Ascending aorta (tissue), 2 donors: ENCODE measurements at places on chromosomes 13 and 19.

DNA sequence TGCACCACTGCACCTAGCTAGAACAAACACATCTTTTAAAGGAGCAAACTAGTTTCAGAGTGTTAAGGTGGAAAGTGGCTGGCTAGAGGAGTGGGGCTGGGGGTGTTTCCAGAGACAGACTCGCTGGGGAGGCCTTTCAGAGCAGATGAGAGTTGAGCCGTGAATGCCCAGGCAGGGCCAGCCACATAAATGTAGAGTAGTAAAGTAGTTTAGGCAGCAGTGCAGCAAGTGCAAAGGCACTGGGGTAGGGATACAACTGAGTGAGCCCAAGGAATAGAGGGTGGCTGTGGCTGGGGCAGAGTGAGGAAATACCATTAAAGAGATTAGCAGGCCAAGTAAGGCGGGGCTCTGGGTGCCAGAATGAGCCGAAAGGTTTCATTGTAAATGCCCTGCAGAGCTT lies 72.0 kb downstream of the ALOX5AP start:
- H3K36me3 ChIP-seq, result no peaks in the 10 kb centered on the region
- H3K4me3 ChIP-seq, result no peak overlapping the region
- DNase-seq, result no peak
- H3K4me1 ChIP-seq, result peaks cover 13% of the 10 kb centered on the region
- no peaks in the 10 kb centered on the region for H3K27me3 ChIP-seq

DNA sequence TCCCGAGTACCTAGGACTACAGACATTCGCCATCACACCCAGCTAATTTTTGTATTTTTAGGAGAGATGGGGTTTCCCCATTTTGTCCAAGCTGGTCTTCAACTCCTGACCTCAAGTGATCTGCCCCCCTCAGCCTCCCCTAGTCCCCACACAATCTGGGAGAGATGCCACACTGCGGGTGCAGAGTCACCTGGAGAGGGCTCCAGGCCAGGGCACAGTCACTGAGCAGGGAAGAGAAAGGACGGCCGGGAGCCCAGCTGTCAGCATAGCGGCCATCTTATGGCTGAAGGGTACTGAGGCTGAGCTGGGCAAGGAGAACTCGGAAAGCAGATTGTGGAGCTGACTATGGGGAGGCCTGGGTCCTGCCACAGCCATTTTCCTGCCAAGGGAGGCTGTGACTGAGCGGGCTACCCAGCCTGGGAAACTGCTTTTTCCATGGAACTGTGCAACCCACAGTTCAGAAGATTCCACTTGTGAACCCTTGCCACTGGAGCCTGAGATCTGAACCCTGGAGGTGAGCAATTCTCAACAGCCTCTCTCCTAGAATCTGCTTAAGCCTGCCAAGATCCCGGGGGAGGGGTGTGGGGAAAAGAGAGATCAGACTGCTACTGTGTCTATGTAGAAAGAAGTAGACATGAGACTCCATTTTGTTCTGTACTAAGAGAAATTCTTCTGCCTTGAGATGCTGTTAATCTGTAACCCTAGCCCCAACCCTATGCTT lies 109.2 kb downstream of the ZNF486 start:
- no peaks in the 10 kb centered on the region for H3K36me3 ChIP-seq
- no peak for DNase-seq
- no peak overlapping the region for H3K4me3 ChIP-seq

DNA sequence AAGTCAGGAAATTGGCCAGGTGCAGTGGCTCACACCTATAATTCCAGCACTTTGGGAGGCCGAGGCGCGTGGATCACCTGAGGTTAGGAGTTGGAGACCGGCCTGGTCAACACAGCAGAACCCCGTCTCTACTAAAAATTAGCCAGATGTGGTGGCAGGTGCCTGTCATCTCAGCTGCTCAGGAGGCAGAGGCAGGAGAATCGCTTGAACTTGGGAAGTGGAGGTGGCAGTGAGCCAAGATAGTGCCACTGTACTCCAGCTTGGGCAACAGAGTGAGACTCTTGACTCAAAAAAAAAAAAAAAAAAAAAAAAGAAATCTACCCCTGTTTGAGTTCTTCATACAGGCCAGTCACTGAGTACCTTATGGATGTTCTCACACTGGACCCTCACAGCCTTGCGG lies 42.0 kb downstream of the SLC15A1 start:
- DNase-seq, result no peak
- H3K36me3 ChIP-seq, result no peaks in the 10 kb centered on the region
- H3K27ac ChIP-seq, result no peak overlapping the region
- H3K4me1 ChIP-seq, result no peaks in the 10 kb centered on the region
- H3K27me3 ChIP-seq, result no peaks in the 10 kb centered on the region
- no peak overlapping the region for H3K4me3 ChIP-seq

- H3K27ac ChIP-seq, result no peak overlapping the region
- H3K27me3 ChIP-seq, result no peaks in the 10 kb centered on the region
- H3K4me1 ChIP-seq, result no peaks in the 10 kb centered on the region
- H3K4me3 ChIP-seq, result no peak overlapping the region
Measured at GRCh38 chr13:62171697-62172096, 756.0 kb upstream of the PCDH20 start.

- H3K4me1 ChIP-seq, result peaks cover 7% of the 10 kb centered on the region
- no peak overlapping the region for H3K4me3 ChIP-seq
- DNase-seq, result no peak
- H3K36me3 ChIP-seq, result peaks cover 8% of the 10 kb centered on the region
Measured at GRCh38 chr19:8515317-8515716, 1.4 kb upstream of the ZNF414 start.

GRCh38 chr13:50916701-50917184 lies 7.2 kb downstream of the RNASEH2B start:
- no peaks in the 10 kb centered on the region for H3K36me3 ChIP-seq
- H3K27ac ChIP-seq, result peak overlapping the region; percentile 34
- H3K27me3 ChIP-seq, result no peaks in the 10 kb centered on the region
- peaks cover 9% of the 10 kb centered on the region for H3K4me1 ChIP-seq
- DNase-seq, result no peak
- no peak overlapping the region for H3K4me3 ChIP-seq

GRCh38 chr13:110950819-110951570 lies 36.1 kb upstream of the ANKRD10 start:
- H3K27ac ChIP-seq, result no peak overlapping the region
- no peak for DNase-seq
- no peaks in the 10 kb centered on the region for H3K27me3 ChIP-seq

- DNase-seq, result no peak
- no peaks in the 10 kb centered on the region for H3K36me3 ChIP-seq
- no peaks in the 10 kb centered on the region for H3K27me3 ChIP-seq
- no peak overlapping the region for H3K27ac ChIP-seq
- no peaks in the 10 kb centered on the region for H3K4me1 ChIP-seq
Measured at GRCh38 chr13:43469791-43470190, 317.0 kb downstream of the ENOX1 start.

DNA sequence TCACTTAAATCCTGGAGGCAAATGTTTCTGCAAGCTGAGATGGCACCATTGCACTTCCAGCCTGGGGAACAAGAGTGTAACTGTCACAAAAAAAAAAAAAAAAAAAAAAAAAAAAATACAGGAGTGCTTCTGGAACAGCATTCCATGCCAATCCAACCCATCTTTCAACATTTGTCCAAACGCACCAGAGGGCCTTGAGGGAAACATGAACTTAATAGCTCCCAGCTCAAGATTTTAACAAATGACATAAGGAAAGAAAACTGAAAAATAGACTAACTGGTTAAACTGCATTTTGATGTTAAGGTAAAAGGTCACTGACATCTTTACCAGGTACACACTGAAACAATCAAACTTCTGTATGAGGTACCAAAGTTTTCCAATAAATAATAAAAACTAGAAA lies 47.7 kb upstream of the ZNF83 start:
- H3K27ac ChIP-seq, result no peak overlapping the region
- no peaks in the 10 kb centered on the region for H3K27me3 ChIP-seq
- H3K4me1 ChIP-seq, result peaks cover 3% of the 10 kb centered on the region

DNA sequence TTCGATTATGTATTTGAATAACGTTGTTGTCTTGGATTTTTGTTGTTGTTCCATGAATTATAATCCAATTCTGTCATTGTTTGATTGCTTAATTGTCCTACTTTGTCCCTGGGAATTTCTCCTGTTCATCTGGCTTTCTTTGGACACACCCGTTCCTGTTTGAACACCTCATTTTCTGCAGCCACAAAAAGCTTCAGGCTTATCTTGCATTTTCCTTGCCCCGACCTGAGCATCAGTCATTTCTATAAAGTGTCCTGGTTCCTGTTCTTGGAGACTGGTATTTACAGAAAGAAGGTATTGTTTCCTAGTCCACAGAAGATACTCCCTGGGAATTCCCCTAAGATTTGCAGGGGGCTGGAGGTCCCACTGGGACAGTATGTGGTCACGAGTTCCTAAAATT lies 731.8 kb upstream of the ARGLU1 start:
- DNase-seq, result no peak
- no peak overlapping the region for H3K4me3 ChIP-seq
- no peaks in the 10 kb centered on the region for H3K36me3 ChIP-seq
- H3K27me3 ChIP-seq, result no peaks in the 10 kb centered on the region
- H3K4me1 ChIP-seq, result no peaks in the 10 kb centered on the region
- no peak overlapping the region for H3K27ac ChIP-seq

DNA sequence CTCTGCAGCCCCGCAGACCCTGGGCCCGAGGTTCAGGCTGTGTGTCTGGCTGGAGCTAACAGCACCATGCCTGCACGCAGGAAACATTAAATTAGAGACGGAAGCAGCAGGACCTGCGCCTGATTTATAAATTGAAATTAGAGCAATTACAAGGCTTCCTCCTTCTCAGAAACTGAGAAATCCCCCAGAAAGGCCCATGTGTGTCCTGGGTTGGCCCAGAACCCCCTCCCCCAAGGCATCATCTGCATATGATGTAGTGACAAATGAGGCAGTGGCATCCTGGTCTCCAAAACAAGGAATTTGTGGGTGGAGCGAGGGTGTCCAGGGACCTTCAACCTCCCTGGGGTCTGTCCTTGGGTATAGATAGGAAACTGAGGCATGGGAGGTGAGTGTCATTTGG lies 27.2 kb upstream of the SEMA6B start:
- H3K4me3 ChIP-seq, result no peak overlapping the region
- H3K36me3 ChIP-seq, result no peaks in the 10 kb centered on the region
- no peak for DNase-seq
- peaks cover 12% of the 10 kb centered on the region for H3K27me3 ChIP-seq
- no peak overlapping the region for H3K27ac ChIP-seq

GRCh38 chr13:67588607-67589006 lies 358.5 kb upstream of the PCDH9 start:
- no peak overlapping the region for H3K4me3 ChIP-seq
- no peak for DNase-seq
- H3K36me3 ChIP-seq, result no peaks in the 10 kb centered on the region
- no peaks in the 10 kb centered on the region for H3K4me1 ChIP-seq

DNA sequence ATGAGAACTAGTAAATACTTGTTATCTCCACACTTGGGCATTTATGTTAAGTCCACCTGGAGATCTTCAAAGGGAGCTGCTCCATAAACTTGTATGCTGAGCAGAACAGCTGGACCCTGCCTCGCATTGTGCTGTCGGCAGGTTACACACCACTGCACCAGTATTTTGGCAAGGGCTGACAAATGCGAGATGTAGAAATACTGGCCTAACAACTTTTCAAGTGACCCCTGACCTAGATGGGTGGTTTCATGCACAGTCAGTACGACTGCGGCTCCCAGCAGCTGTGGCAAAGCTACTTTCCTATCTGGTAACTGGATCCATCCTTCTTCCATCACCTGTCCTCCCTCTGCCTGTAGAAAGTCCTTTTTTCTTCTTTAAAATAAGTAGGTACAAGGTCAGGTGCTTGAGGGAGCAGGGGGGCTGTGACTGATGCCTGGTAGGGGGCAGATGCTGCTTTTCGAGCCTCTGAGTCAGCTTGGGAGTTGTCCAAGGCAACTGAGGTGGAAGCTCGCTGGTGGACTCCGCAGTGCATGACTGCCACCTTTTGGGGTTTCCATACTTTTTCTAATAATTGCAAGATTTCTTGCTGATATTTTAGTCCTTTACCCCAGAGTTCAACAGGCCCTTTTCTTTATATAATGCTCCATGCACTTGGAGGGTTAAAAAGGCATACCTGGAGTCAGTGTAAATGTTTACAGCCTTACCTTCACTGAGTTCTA lies 86.8 kb downstream of the SLC25A15 start:
- peaks cover 36% of the 10 kb centered on the region for H3K36me3 ChIP-seq
- no peak overlapping the region for H3K4me3 ChIP-seq
- H3K27me3 ChIP-seq, result no peaks in the 10 kb centered on the region
- H3K4me1 ChIP-seq, result no peaks in the 10 kb centered on the region
- DNase-seq, result no peak

GRCh38 chr19:28943651-28944050 lies 269.3 kb downstream of the UQCRFS1 start:
- no peak for DNase-seq
- no peak overlapping the region for H3K27ac ChIP-seq
- no peaks in the 10 kb centered on the region for H3K36me3 ChIP-seq
- no peaks in the 10 kb centered on the region for H3K27me3 ChIP-seq

DNA sequence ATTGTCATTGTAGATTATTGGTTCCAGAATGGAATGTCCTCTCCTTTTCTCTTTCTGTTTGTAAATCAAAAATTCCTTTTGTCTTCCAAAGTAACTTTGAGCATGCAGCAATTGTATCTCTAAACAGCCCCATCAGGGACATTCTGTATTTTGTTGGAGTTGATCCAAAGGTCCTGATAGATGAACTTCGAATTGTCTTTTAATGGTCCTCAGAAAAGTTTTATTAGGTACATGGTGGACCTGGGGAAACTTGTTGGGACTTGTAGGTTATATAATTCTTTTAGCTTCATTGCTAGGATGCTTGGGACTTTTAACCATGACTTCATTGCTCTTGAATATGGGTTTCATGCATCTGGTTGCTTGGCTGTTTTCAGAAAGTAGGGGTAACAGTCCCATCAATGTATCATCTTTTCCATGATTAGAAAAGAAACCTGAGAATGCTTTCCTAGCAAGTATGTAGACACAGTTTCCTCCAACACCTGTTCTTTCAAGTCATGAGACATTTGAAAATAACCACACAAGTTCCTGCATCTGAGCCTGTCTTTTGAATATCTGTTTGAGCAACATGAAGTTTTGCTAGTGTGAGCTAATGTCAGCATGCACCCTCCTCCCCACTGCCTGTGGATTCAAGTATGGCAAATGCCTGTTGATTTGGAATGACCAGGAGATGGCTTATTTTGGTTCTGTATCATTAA lies 413.1 kb downstream of the KCNRG start:
- no peaks in the 10 kb centered on the region for H3K27me3 ChIP-seq
- H3K36me3 ChIP-seq, result no peaks in the 10 kb centered on the region
- DNase-seq, result no peak
- H3K4me3 ChIP-seq, result no peak overlapping the region
- H3K4me1 ChIP-seq, result no peaks in the 10 kb centered on the region
- H3K27ac ChIP-seq, result no peak overlapping the region

GRCh38 chr13:66940113-66940512 lies 290.0 kb downstream of the PCDH9 start:
- H3K4me1 ChIP-seq, result no peaks in the 10 kb centered on the region
- no peak overlapping the region for H3K4me3 ChIP-seq
- H3K27ac ChIP-seq, result no peak overlapping the region
- no peak for DNase-seq
- no peaks in the 10 kb centered on the region for H3K27me3 ChIP-seq

DNA sequence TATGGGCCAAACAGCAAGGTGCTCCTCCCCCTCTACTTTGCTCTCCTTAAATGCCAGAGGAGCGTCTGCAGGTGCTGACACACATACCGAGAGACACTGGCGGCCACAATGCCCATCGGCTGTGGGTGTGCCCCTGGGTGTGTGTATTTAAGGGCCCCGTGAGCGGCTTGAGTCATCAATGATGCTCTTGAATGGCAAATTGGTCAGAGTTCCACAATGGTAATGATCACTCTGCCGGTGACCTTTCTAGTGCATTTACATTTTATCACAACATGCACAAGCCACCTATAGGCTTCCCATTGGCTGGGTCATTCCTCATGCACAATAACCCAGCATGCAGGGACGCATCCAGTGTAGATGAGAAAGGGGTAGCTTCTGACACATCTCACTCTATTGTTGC lies 124.8 kb downstream of the ZNF536 start:
- H3K27ac ChIP-seq, result no peak overlapping the region
- no peaks in the 10 kb centered on the region for H3K36me3 ChIP-seq
- H3K27me3 ChIP-seq, result no peaks in the 10 kb centered on the region
